ENCODE measurements at places on chromosomes 11 and 22.

DNA sequence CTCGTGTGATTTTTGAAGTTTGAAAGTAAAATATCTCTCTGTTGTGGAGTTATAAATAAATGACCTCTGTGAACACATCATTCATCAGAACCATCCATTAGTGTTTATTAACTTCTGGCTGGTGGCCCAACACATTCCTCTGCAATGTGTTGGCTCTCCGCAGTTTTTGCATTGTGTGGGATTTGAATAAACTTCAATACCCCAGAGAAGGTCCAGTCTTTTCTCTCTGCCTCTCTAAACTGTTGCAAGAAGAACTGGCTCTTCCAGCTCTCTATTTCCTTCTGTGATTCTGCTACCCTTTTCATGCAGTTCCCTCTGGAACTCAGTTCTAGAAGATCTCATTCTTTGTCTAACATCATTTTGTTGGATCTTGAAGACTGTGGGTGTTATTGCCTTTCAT, 125.0 kb upstream of the ARHGAP42 start:
- no peak for DNase-seq

GRCh38 chr11:108983636-108984420, 319.0 kb downstream of the DDX10 start:
- DNase-seq, result no peak

DNA sequence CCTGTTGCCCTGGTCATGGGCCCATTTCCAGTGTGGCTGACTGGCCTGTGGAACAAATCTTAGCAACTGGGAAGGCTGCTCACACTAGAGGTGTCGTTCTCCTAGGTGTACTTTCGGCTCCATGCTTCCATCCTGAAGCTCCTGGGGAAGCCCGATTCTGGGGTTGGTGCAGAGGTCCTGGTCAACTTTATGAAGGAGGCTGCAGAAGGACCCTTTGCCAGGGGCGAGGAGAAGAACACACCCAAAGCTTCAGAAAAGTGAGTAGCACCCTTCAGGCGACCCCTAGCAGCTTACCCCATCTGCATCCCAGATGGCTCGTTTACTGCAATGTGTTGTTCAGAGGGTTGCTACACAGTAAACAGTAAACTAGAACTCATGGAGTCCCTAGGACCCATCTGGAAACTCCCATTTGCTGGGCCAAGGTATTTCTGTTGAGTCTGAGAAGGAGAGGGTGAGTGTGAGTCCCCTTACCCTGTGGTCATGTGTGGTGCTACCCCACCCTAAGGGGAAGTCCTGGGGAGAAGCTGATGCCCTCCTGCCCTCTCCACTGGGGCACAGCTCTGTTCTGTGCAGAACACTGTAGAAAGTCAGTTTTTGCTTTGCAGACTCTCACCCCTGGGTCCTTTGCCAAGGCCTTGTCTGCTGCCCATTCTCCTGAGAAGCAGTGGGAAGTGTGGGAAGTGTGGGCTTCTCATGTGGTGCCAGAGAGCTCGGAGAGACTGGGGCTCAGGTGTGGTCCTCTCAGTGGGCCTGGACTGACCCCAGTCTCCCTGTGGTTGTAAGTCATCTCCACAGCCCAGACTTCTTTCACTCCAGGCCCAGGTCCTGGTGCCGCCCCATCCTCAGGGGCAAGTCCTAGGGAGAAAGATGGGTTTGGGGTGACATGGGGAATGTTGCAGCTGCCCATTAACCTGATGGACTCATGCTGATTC, 85.0 kb downstream of the CABIN1 start:
- DNase-seq, result no peak

DNA sequence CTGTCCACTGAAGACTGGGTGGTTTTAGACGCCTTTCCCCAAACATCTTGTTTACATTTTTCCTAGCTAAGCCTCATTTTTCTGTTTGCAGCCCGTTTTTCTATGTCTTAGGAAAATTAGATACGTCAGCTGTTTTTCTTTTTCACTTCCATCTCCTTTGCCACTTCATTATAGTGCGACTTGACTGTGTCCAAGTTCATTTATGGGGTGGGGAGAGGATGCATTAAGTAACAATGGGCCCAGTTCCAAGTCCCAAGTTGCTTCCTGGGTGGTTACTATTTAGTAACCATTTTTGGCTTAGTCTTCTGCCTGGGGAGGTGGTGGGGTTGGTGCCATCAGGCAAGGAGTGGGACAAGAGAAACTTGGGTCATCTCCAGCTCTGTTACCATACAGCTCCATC, 83.0 kb downstream of the TRAF6 start:
- no peak for DNase-seq

DNA sequence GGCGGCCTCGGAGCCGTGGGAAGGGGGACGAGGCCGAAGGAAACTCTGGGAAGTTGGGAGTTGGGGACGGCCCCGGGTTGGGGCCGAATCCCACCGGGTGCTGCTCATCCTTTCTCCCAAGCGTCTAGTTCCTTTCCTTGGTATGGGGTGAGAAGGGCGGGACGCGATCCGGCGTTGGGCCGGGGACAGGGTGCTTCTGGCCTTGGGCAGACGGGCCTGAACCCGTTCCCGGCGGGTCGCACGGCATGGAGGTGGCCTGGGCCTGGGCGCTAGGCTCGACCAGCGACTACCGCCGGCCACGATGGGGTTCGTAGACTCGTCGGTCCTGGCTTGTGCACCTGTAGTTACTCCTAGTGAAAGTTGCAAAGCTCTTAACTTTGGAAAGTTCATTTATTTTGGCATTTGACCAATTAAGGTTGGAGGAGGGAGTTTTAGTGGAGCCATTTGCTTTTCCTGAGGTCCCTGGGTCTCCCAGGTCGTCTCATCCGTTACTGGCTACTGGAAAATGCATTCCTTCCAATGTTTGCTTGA, 1.0 kb downstream of the SYT9 start:
- no peak for DNase-seq

DNA sequence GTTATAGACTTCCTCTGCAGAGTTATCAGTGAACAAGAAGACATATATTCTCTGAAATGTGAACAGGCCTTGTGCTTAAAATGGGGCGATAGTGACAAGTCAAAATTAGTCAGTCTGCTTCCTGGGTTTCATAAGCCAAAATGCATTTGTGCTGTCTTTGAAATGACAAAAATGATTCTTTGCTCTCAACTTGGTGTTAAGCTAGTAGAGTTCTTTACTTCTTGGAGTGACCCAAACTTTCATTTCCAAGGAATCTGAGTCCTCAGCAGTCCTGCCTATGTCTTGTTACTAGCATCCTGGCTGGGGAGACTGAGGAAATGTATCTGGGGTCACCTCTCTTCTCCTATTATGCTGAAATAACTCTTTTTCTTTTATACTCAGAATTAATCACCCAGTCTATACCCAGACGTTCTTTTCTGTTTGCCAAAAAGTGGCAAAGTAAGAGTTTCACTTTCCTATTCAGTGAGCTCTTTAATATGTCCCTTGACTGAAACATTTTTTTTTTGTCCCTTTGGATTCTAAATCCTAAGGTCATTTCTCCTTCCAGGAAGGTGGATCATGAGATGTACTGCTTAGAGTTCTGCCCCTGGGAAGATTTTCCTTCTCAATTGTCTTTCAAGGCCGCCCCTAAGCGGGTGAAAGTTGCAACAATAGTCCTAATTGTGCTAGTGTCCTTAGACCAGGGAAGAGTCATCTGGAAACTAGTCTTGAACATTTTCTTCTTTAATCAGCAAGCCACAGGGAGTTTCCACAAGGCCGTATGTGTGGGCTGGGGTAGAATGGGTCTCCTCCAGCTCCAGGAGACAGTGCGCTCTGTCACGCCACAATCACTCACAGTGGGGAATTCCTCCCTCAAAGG, 53.0 kb upstream of the RDX start:
- no peak for DNase-seq

- DNase-seq, result no peak
These were observed 6.4 kb upstream of the TSSC4 start for GRCh38 chr11:2393941-2394817.

DNA sequence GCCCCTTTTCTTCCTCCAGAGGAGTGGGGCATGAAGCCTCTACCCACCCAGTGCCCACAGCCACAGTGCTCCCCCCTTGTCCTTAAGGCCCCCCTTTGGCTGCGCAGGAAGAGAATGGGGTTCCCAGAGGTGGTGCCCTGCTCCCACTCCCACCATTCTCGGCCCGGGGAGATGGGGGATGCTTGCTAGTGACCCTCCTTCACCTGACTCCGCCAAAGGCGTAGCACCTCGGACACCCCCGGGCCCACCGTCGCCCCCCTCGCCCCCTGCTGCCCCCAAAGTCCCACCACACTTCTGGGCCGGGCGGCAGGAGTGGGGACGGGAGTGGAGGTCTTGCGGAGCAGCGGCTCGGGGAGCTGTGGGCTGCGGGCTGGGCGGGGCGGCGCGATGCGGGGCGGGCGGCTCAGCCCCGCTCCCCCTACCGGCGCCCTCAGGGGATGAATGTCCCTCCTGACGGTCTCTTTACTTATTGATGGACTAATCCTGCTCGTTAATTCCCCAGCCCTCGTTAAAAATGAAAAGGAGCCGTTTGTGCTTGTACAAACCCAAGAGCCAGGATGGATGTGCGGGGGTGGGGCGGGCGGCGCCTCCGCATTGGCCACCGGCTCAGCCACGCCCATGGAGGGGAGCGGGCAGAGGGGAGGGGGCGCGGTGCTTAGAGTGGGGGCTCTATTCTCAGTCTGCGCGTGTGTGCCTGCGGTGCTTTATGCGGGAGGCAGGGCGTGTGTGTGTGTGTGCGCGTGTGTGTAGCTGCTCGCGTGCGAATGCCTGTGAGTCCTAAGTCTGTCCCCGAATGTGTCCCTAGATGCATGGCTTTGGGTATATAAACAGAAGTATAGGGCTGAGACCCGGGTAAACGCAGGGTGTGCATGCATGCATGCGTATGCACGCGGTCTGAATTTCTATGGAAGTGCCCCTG, 25.6 kb downstream of the SYT7 start:
- DNase-seq, result no peak

DNA sequence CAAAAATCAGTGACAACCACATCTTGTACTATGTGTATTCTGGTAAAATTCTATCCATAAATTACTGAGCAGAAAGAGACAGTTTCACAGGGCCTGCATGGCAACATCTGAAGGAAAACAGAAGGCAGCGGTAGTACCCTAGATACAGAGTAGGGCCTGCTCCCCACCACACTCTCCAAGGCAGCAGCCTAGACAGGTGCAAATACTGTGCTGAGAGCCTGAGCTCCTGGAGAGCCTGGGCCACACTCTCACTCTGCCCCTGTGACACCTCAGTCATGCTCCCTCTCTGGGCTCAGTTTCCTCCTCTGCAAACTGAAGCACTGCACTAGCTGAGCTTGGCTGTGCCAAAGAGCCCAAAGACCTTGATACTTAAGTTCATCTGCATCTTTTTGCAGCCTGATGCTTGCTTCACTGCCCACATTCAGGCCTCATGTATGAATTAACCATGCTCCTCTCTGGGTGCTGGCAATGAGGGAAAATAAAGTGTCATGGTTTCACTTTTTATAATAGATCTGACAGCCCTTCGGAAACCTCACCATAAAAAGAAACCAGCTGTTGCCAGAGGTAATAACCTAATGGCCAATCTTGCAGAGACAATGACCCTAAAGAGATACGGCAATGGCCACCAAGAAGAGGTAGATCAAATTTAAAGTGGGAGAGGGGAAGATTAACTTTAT, 104.7 kb downstream of the PLEKHA7 start:
- DNase-seq, result no peak

DNA sequence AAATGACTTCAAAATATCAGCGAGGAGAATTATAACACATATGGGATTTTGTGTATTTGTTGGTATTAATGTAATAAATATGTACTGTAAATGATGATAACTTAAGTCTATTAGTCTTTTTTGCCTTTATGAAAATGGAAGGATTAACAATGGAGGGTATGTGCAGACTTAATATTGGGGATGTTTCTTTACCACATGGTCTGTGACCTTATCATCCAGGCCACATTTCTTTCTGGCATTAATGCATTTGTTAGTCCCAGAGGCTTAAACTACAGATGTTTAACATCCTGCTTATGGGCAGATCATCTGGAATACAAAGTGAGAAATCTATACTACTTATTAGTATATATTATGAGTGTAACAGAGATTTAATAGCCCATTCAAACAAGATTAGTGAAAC, 64.6 kb downstream of the SOX6 start:
- DNase-seq, result no peak

GRCh38 chr11:71940561-71941219, 11.8 kb downstream of the RNF121 start:
- no peak for DNase-seq

- no peak for DNase-seq
These were observed 74.2 kb downstream of the MORC2 start for GRCh38 chr22:30894371-30894740.

DNA sequence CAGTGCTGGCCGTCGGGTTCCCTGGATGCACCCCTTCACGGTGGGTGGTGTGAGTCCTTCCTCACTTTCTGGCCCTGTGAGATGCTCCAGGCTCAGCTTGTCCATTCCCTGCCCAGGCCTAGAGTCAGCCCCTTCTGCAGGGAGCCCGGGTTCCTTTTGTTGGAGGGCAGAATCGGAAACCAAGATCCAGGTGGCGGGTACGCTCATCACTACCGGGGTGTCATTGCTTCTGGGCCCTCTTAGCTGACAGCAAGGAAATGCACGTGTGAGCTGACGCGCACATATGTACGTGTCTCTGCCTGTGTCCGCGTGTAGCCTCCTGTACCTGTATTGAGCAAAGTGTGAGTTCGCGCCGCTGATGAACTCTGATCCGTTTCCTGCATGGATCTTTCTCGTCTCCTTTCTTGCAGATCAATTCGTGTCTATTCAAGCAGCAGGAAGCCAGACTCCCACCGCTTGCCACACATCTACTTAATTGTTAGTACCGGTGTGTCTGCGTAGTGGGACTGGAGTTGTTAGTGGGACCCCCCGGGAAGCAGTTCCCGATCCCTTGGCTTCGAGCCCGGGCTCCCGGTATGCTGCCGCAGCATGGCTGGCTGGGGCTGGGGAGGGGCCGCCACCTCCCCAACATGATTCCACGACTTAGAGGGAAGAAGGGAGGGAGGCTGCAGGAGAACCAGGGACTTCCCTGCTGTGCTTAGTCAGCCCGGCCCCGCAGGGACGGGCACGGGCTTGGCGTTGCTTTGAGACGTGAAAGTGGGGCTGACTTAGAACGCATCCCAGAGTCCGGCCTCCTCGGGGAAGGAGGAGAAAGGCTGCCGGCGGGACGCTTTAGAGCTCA, 35.9 kb upstream of the GRAMD4 start:
- no peak for DNase-seq

GRCh38 chr22:28268171-28268570, 349.1 kb upstream of the PITPNB start:
- no peak for DNase-seq

GRCh38 chr11:41788177-41788576, 328.7 kb upstream of the LRRC4C start:
- no peak for DNase-seq

- no peak for DNase-seq
These were observed 28.4 kb downstream of the CCDC90B start for GRCh38 chr11:83257761-83258168.

- DNase-seq, result no peak
These were observed 55.7 kb upstream of the CLDN5 start for GRCh38 chr22:19579880-19580279.

Measured in thymus (tissue), 14 donors.